ENCODE measurements at places on chromosomes 7 and 10. TPM values are rescaled to one million over a fixed set of nuclear protein-coding genes. Genes with fewer than 3 reads are reported as not detected.

Gene EPO
- not detected for polyA plus RNA-seq

Gene OR13A1
- not detected for polyA plus RNA-seq

Gene KIAA1549
- polyA plus RNA-seq = 0.63 TPM

Gene NANOS1
- polyA plus RNA-seq = 1.4 TPM

Gene SUN3
- 0.01 TPM for polyA plus RNA-seq

Gene NACAD
- 0.51 TPM for polyA plus RNA-seq

Gene TMEM196
- polyA plus RNA-seq = not detected

Gene NPC1L1
- polyA plus RNA-seq = 0.10 TPM

Gene HYAL4
- polyA plus RNA-seq = not detected

Gene UTF1
- not detected for polyA plus RNA-seq

Gene ACTA2
- polyA plus RNA-seq = 65.6 TPM

Gene GDF2
- not detected for polyA plus RNA-seq

Gene OPALIN
- polyA plus RNA-seq = not detected

Gene UPF2
- polyA plus RNA-seq = 31.1 TPM

Gene BMI1
- 28.3 TPM for polyA plus RNA-seq

Gene CDC14C
- not detected for polyA plus RNA-seq

Gene SFMBT2
- 0.53 TPM for polyA plus RNA-seq

All from psoas muscle (tissue), 8 donors.